ENCODE measurements at places on chromosomes 4 and X. TPM values are rescaled to one million over a fixed set of nuclear protein-coding genes. Genes with fewer than 3 reads are reported as not detected.

DNA sequence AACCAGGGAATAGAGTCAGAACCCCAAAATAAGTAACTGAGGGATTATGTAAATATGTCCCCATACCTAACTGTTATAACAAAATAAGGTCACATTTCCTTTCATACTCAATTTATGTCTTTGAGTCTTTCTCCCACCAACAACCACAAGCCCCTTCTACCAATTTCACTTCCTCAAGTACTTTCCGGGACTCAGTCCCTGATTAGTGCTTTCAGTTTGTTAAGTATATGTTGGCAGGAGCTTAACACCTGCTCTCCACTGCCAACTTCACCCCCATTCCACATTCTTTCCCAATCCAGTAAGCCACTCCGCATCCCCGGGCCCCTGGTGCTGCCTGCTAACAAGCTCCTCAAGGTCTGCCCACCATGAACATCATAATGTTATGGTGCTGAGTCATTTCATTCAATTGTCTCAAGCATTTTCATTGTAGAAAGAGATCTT, 71.3 kb upstream of the SPRY1 start:
- ATAC-seq = no peak

- peak; percentile 52 for ATAC-seq
Measured at GRCh38 chrX:103211012-103211715, 3.7 kb upstream of the BEX4 start.

GRCh38 chr4:184649971-184650855, 675 bp downstream of the PRIMPOL start:
- peak; percentile 4 for ATAC-seq

GRCh38 chr4:5213087-5213595, 161.9 kb downstream of the STK32B start:
- ATAC-seq = peak; percentile 60

Gene SLC10A4
- 35.0 TPM for total RNA-seq

Gene GPRASP2
- total RNA-seq = 65.2 TPM

Gene HSFX3
- total RNA-seq = 0.59 TPM

Gene SPANXB1
- total RNA-seq = not detected

Data from motor neuron (in vitro differentiated cells).